ENCODE measurements at places on chromosomes 4 and X. TPM values are rescaled to one million over a fixed set of nuclear protein-coding genes. Genes with fewer than 3 reads are reported as not detected.

- H3K27me3 ChIP-seq = peaks cover under 1% of the 10 kb centered on the region
- no peak overlapping the region for H3K27ac ChIP-seq
- no peaks in the 10 kb centered on the region for H3K4me1 ChIP-seq
- H3K4me3 ChIP-seq = no peak overlapping the region
Observed at GRCh38 chr4:74531963-74532794, 87.2 kb downstream of the AREG start.

The ODAM gene
- total RNA-seq = not detected

The CLIC2 gene
- total RNA-seq = 0.79 TPM

DNA sequence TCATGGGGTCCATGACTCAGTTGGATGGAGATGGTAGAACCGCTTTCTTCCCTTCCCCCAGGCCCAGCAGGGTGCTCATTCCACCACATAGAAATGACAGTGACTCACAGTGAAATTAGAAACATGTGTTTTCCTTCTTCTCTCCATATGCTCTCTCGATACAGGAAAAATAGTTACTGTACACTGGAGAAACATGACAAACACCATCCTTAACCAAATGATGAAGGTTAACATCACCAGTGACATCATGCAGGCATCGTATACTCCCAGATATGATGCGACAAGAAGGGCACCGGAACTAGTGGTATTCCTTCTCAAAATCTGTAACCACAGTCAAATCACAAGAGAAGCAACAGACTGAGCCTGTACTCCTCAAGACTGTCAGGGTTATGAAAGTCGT lies 11.7 kb upstream of the RAB40A start:
- H3K4me3 ChIP-seq = no peak overlapping the region
- H3K27ac ChIP-seq = no peak overlapping the region
- no peak for DNase-seq
- peaks cover 4% of the 10 kb centered on the region for H3K4me1 ChIP-seq
- H3K27me3 ChIP-seq = peaks cover 2% of the 10 kb centered on the region

DNA sequence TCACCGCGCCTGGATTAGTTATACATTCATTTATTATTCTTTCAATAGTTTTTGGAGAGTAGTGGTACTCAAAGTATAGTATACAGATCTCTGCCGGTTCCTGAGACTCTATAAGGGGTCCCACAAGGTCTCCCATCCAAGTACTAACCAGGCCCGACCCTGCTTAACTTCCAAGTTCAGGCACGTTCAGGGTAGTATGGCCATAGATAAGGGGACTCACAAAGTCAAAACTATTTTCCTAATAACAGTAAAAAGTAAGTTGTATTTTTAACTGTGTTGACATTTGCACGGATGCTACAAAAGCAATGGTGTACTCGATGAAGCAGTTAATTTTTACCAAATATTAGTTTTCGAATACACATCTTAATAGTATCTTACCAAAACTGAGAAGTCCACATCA lies 84.4 kb upstream of the STK26 start:
- H3K27me3 ChIP-seq = no peaks in the 10 kb centered on the region
- H3K4me1 ChIP-seq = no peaks in the 10 kb centered on the region
- no peak overlapping the region for H3K27ac ChIP-seq
- H3K4me3 ChIP-seq = no peak overlapping the region
- H3K36me3 ChIP-seq = no peaks in the 10 kb centered on the region
- DNase-seq = no peak

Measured in activated naive CD8-positive, alpha-beta T cell treated with anti-CD3 and anti-CD28 coated beads, Interleukin-2, amount 10 ng/mL, durations not matched to agents 7 days and 5 days (primary cell).